Stimulated activated CD4-positive, alpha-beta T cell treated with anti-CD3 and anti-CD28 coated beads, Interleukin-15, amount 100 ng/mL, for 48 hours (primary cell): ENCODE measurements at places on chromosomes 12 and 14.

- no peak for DNase-seq
Observed at GRCh38 chr12:65734226-65734625, 90.1 kb upstream of the HMGA2 start.

DNA sequence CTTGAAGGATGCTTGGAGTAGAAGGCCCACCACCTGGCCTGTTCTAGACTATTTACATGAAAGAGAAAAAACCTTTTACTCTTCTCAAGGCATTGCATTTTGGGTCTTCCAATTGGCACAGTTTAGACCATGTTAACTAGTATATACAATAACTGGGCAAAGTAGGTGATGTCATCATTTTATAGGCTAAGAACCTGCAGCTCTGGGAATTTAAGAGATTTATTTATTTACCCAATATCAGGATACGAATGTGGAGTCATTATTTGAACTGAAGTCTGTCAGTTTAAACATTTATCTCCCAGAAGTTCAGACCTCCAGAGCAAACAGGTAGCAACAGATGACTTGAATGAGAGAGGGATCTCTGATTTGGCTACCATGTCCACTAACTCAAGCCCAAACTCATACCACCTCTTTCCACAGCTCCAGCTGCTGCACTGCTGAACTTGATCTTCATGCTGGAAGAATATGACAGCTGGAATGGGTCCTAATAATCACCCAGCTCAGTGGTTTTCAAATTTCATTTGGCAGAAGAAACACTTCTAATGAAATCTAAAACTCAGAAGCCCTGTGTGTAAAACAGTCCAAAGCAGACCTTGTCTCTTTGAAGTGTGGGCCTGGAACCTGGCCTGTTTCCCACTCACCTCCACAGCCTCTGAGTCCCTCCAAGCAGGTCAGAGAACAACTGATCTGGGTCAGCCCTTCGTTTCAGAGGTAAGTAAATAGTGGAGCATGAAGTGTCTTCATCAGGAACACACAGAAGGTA is 179.2 kb downstream of the EMP1 start:
- DNase-seq, result no peak

GRCh38 chr12:830111-830867 is 77.9 kb downstream of the WNK1 start:
- no peak for DNase-seq

DNA sequence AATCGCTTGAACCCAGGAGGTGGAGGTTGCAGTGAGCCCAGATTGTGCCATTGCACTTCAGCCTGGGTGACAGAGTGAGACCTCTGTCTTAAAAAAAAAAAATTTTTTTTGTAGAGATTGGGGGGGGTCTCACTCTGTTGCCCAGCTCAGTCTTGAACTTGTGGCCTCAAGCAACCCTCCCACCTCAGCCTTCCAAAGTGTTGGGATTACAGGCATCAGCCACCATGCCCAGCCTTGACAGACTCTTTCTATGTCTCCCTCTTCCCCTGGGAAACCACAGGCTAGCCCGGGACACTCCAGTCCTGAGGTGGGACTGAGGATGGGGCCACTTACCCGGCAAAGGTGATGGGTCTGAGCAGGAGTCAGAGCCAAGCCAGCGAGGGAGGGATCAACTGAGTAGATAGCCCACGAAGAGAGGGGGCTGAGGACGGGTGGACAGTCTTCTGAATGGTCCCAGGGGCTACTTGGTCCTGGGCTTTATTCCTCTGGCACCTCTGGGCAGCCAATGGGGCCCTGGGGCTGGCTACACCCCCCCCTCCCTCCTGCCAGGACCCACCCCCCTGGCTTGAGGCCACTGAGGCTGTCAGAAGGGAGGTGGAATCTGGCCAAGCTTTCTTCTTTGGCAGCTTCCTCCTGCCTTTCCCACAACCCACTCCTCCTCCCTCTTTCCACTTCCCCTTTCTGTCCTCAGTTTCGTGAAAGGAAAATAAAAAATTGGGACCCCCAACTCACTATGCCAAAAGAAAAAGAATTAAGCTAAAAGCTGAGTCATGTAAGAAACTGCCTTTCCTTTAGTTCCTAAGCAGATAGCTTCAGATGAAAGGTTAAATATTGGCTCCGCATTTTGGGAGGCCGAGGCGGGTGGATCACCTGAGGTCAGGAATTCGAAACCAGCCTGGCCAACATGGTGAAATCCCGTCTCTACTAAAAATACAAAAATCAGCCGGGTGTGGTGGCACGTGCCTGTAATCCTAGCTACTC is at the start of gene SDS:
TSS of gene SDS (minus strand) at position 453 of the 981 bp plus-strand sequence. CDS start 4,179 bp downstream, outside the sequence.
- no peak for DNase-seq

- no peak for DNase-seq
Observed at GRCh38 chr14:47240748-47241437, 434.5 kb downstream of the MDGA2 start.

- no peak for DNase-seq
Observed at GRCh38 chr12:94146166-94146936, 2.0 kb upstream of the PLXNC1 start.

DNA sequence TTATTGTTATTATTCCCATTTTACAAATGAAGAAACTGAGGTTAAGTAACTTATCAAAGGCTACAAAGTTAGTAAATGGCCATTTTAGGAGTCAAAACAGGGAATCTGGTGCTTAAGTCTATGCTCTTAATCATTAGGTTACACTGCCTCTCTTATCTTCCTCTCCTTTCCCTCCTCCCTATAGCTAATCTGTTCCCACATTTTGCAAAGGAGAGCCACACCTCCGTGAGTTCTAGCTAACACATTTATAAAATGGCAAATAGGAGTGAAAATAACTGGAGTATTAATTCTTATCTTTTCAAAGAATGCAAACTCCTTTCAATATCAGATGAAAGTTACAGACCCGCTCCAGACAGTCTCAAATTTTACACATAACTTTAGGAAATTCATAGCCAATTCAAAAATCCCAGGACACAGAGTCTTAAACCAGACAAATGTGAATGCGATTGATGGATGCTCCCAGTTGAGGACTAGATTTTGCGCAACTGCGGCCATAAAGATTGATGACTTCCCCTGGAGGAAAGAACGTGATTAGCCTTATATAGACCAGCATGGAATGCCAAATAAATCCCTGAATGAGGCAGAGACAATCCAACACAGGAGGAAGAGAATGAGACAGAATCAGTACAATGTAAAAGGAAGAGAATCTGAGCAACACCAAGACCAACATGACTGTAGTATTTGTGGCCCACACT is 225.0 kb upstream of the ARID2 start:
- no peak for DNase-seq

DNA sequence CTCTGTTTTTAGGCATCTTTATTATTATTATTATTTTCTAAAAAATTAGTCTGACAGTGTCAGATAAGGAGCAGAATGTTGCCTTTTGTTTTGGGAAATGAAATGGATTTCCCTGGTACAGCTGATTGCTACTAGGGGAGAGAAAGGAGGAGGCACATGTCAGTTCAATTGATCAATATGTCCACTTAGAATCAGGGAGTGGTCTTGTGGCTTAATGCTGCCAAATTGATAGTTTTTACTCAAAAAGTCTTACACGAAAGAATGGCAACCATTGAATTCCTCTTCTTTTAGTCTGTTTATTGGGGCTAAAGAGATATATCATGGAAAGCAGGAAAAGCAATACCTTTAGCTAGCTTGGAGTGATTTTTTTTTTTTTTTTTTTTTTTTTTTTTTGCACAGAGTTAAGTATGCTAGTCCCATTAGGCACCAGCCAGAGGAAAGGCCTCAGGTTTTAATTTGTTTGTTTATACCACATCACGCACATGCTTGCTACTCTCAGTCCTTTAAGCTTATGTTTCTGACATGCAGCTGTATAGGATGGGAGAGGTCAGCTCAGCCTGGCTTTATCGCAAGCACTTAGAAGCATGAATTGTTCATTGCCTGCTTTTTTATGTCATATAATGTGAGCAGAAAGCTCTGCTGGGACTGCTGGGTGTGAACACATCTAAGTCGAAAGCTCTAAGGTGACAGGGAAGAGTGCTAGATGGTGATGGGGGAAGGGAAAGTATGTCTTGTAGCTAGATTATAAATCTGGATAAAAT is 1.4 kb downstream of the AKAP6 start:
- DNase-seq, result no peak
